Fibroblast of upper back skin (primary cell): ENCODE measurements at places on chromosomes 6 and 20.

DNA sequence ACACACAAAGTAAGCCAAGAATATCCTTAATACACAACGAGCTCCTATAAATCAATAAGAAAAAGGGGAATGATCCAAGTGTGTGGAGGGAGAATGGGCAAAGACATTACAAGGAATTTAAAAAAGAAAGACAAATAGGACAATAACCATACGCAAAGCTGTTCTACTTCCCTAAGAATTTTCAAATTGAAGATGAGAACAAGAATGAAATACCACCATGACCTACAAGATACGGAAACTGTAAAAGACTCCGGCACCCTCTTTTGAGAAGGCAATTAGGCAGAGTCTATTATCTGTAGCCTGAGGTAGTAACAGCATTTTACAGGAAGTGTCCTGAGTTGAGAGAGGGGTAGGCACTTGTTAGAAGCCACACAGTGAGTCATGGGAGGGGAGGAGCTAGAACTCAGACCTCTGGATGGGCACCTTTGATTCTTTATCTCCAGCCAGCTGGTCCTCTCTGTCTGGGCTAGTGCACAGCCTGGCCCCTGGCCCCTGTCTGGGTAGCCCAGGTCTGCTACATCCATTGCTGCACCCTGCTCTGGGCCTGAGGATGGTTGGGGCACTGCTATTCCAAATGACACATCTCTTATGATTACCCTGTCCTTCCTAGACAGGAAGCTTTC lies 15.3 kb downstream of the RSPO4 start:
- no peak for DNase-seq

DNA sequence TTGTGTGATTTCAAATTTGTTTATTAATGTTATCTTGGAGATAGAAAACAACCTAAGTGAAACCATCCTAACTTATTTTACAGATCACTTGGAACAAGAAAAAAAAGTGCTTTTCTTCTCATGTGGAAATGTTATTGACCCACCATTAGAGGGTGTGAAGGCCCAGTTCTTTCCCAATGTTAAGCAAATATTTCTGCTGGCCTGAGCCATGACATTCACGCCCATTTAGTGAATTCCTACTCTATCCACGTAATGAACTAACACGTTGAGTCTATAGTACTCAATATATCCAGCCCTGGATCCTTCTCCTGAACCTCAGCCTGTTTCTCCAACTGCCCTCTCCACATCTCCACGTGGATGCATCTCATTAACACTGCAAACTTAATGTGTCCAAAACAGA lies 180.6 kb upstream of the ZFP64 start:
- no peak for DNase-seq

- no peak for DNase-seq
Measured at GRCh38 chr6:119313937-119314884, 35.4 kb downstream of the MAN1A1 start.

DNA sequence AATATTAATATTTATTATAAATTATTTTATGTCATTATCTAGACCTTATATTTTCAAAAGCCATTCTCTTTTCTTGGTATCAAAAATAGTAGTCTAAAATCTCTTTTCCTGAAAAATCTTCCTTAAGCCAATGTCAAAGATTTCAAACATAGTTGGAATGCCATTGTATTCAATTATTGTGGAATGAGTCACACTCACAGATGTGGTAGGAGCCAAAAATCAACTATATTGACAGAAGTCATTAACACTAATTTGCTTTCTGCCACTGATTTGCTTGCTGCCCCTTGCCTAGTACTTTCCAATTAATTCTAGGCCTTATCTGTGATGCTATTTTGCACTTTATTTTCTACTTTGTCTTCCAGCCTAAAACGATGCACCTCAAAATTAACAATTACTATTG lies 1326.3 kb upstream of the GJE1 start:
- peak; percentile 40 for DNase-seq
